ENCODE measurements at places on chromosomes 6 and 20. TPM values are rescaled to one million over a fixed set of nuclear protein-coding genes. Genes with fewer than 3 reads are reported as not detected.
A peak's percentile ranks its signal among the peaks of the same experiment; 100 is the strongest.

GRCh38 chr6:134730013-134730412 lies 219.9 kb downstream of the ALDH8A1 start:
- DNase-seq: no peak
- no peaks in the 10 kb centered on the region for H3K27me3 ChIP-seq
- no peaks in the 10 kb centered on the region for H3K36me3 ChIP-seq
- no peak overlapping the region for H3K27ac ChIP-seq
- peaks cover 29% of the 10 kb centered on the region for H3K4me1 ChIP-seq

DNA sequence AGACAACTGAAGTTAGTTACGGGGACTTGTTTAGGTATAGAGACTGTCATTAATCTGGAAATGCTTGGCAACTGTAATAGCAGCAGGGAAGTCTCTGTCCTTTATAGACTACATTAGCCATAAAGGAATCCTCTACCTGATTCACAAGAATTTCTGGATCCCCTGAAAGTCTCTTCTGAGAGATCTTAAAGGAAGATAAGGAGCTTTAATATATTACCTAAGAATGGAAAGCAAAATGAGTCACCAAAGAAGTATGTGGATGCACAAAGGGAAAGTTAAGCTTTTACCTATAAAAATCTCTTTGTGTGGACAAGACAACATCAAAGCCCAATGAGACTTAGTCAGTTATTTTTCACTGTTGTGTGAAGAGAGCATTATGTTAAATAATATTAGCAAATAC lies 92.2 kb upstream of the RSPO3 start:
- DNase-seq: no peak
- no peaks in the 10 kb centered on the region for H3K27me3 ChIP-seq
- H3K4me3 ChIP-seq: no peak overlapping the region

GRCh38 chr6:27994616-27995015 lies 37.6 kb downstream of the OR2B6 start:
- H3K4me3 ChIP-seq: no peak overlapping the region
- H3K4me1 ChIP-seq: no peaks in the 10 kb centered on the region
- no peaks in the 10 kb centered on the region for H3K36me3 ChIP-seq

DNA sequence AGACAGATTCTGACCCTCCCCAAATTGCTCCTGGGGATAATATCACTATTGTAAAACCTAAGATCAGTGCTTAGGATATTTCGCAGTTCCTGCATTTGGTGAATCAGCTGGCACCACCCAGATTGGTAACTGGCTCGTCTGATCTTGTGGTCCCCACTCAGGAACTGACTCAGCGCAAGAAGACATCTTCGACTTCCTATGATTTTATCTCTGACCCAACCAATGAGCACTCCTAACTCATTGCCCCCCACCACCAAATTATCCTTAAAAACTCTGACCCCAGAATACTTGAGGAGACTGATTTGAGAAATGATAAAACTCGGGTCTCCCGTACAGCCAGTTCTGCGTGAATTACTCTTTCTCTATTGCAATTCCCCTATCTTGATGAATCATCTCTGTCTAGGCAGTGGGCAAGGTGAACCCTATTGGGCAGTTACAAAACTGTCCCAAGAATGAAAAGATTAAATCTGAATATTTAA lies 55.7 kb upstream of the PRND start:
- no peaks in the 10 kb centered on the region for H3K27me3 ChIP-seq
- DNase-seq: peak; percentile 97
- peak overlapping the region; percentile 84 for H3K27ac ChIP-seq
- no peaks in the 10 kb centered on the region for H3K36me3 ChIP-seq

DNA sequence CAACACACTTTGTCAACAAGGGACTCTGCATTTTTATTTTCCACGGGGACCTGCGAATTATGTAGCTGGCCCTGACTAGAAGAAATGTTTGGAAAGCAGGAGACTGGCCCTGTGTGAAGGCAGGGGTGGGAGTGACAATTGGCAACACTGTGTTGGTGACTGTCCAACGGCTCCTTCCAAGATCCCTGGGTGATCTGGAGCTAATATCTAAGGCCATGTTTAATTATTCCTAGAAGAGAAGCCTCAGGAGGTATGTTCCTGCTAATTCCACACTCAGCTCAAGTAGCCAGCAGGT lies 13.7 kb downstream of the SLC22A23 start:
- no peak overlapping the region for H3K27ac ChIP-seq
- no peak for DNase-seq
- no peaks in the 10 kb centered on the region for H3K27me3 ChIP-seq
- no peaks in the 10 kb centered on the region for H3K36me3 ChIP-seq
- no peaks in the 10 kb centered on the region for H3K4me1 ChIP-seq

DNA sequence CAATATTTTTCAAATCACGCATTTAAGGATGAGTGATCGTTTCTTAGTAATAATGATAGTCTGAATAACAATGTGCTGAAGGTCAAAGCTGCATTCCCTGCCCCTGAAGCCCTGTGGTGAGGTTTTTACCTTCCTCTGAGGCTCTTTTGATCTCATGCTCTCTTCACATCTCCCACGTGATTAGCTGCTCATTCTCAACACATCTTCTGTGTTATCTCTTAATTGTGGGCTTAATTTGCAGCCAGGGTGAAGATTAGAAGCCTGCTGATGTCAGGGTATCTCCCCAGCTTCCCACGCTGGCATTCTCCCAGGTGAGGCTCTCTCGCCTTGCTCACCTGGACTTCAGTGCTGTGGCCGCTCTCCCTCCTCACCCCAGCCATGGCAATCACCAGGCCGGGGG lies 109.7 kb upstream of the FOXQ1 start:
- no peak for DNase-seq
- H3K36me3 ChIP-seq: no peaks in the 10 kb centered on the region
- H3K4me3 ChIP-seq: no peak overlapping the region

DNA sequence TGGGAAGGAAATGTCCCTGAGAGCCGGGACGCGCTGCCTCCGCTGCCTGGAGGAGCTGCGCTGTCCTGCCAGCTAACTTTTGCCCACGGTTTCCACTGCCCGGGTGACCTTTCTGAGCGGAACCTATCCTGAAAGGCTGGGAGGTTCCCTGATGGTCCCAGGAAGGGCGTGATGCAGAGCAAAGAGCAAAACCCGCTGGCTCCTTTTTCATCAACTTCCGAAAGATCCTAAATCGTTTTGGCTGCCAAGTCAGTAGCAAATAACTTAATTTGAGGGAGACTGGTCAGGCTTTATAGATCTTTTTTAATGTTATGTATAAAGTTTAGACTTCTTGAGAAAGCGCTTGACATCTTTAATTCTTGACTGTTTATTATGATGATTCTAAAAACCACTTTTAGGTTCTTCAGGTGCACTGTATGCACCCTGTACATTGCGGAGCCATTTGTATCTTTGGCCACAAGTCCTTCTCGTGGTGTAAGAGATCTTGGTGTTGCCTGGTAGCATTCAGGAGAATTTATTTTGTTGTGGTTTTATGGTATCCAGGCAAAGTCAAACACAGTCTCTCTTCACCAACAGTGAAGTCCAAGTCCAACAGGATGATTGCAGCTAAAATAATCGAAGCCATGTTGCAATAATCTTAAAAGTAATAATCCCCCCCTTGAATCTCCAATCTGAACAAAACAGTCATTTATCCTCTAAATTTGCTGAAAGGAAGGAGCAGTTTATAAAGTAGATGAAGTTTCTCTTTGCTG lies at the start of gene SYNE1:
Gene SYNE1, minus strand, starts transcription at position 67 of the 752 bp plus-strand sequence. CDS start 9,031 bp downstream, outside the sequence.
- H3K36me3 ChIP-seq: no peaks in the 10 kb centered on the region
- no peak for DNase-seq
- no peak within 1 kb of the TSS for H3K27ac ChIP-seq
- H3K27me3 ChIP-seq: peaks cover 12% of the 10 kb centered on the region
- H3K4me3 ChIP-seq: peak within 1 kb of the TSS; percentile 90
- peaks cover 29% of the 10 kb centered on the region for H3K4me1 ChIP-seq

DNA sequence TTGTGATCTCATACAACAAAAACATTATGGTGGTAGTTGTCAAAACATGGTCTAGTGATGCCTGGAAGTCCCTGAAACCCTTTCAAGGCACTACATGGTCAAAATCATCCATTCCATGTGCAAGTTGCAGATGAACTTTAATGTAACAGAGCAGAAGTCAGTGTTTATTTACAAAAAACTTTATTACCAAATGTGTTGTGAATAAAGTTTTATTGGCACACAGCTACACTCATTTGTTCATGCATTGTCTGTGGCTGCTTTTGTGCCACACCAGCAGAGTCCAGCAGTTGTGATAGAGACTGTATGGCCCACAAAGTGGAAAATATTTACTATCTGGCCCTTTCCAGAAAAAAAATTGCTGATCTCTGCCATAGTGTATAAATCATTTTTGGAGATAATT lies 26.8 kb downstream of the TUBB2B start:
- peaks cover 2% of the 10 kb centered on the region for H3K27me3 ChIP-seq
- no peaks in the 10 kb centered on the region for H3K36me3 ChIP-seq
- no peak overlapping the region for H3K4me3 ChIP-seq
- DNase-seq: no peak
- H3K27ac ChIP-seq: no peak overlapping the region
- no peaks in the 10 kb centered on the region for H3K4me1 ChIP-seq

GRCh38 chr6:149924933-149925252 lies 2.0 kb upstream of the RAET1G start:
- no peak for DNase-seq
- peaks cover 28% of the 10 kb centered on the region for H3K4me1 ChIP-seq
- no peak overlapping the region for H3K4me3 ChIP-seq
- H3K27me3 ChIP-seq: peaks cover 76% of the 10 kb centered on the region

GRCh38 chr6:117167520-117168271 lies 97.7 kb upstream of the VGLL2 start:
- no peak overlapping the region for H3K27ac ChIP-seq
- no peaks in the 10 kb centered on the region for H3K4me1 ChIP-seq
- no peak for DNase-seq
- no peaks in the 10 kb centered on the region for H3K27me3 ChIP-seq
- H3K4me3 ChIP-seq: no peak overlapping the region

GRCh38 chr20:50120935-50121693 lies 8.2 kb upstream of the UBE2V1 start:
- H3K27ac ChIP-seq: no peak overlapping the region
- H3K4me3 ChIP-seq: no peak overlapping the region
- peaks cover 27% of the 10 kb centered on the region for H3K36me3 ChIP-seq
- peak; percentile 62 for DNase-seq
- no peaks in the 10 kb centered on the region for H3K27me3 ChIP-seq
- H3K4me1 ChIP-seq: peaks cover 5% of the 10 kb centered on the region

DNA sequence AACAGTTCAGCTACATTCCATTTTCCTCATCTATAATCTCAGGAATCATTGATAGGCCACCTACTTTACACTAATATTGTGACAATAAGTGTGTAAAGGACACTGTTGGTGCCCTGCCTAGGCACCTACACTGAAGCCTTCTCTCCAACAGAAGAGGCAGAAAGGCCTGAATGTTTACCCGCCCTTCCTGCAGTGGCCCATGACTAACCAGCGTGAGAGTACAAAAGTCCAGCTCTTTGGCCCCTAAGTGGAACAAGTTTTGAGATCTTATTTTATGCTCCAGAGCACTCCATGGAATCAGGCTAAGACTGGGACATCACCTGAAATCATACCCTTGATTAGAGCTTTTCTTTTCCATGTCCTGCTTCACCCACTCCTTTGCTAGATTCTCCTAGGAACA lies 359.7 kb downstream of the ARHGAP18 start:
- no peaks in the 10 kb centered on the region for H3K36me3 ChIP-seq
- H3K4me3 ChIP-seq: no peak overlapping the region
- no peak for DNase-seq
- no peaks in the 10 kb centered on the region for H3K4me1 ChIP-seq
- no peak overlapping the region for H3K27ac ChIP-seq

Gene SALL4
- not detected for polyA plus RNA-seq

Gene YIPF3
- 143 TPM for polyA plus RNA-seq

Gene CHD6
- polyA plus RNA-seq: 12.9 TPM

Gene FAM83C
- not detected for polyA plus RNA-seq

Gene CD164
- 392 TPM for polyA plus RNA-seq

Gene CPNE5
- polyA plus RNA-seq: 0.47 TPM

Gene IBTK
- 20.2 TPM for polyA plus RNA-seq

Gene SYNE1
- 16.2 TPM for polyA plus RNA-seq

Gene STMND1
- polyA plus RNA-seq: not detected

Gene ADGRF4
- not detected for polyA plus RNA-seq
